ENCODE measurements at places on chromosomes 1 and 21.
A peak's percentile ranks its signal among the peaks of the same experiment; 100 is the strongest.

DNA sequence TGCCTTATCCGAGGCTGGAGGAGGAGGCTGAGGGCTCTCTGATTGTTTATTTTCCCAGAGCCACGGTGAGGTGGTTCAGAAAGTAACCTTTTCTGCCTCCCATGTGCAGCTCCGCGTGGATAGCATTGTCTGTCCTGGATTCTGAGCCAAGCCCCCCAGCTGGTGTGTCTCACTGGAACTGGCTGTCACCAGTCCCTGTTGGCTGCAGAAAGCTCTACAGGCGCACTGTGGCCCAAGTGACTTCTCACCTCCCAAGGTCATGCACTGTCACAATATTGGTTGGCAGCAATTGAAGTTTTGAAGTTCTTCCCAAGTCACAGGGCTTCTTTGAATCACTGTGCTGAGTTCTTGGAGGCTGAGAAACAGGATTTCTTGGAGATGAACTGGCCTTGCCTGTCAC is 8.2 kb downstream of the BMP8A start:
- H3K36me3 ChIP-seq, result no peaks in the 10 kb centered on the region
- H3K27me3 ChIP-seq, result peaks cover 18% of the 10 kb centered on the region
- no peak overlapping the region for H3K27ac ChIP-seq
- H3K4me1 ChIP-seq, result no peaks in the 10 kb centered on the region
- H3K4me3 ChIP-seq, result no peak overlapping the region

- no peak overlapping the region for H3K4me3 ChIP-seq
- no peaks in the 10 kb centered on the region for H3K36me3 ChIP-seq
- H3K27me3 ChIP-seq, result no peaks in the 10 kb centered on the region
- DNase-seq, result no peak
Observed at GRCh38 chr1:106223213-106223612, 833.3 kb upstream of the PRMT6 start.

DNA sequence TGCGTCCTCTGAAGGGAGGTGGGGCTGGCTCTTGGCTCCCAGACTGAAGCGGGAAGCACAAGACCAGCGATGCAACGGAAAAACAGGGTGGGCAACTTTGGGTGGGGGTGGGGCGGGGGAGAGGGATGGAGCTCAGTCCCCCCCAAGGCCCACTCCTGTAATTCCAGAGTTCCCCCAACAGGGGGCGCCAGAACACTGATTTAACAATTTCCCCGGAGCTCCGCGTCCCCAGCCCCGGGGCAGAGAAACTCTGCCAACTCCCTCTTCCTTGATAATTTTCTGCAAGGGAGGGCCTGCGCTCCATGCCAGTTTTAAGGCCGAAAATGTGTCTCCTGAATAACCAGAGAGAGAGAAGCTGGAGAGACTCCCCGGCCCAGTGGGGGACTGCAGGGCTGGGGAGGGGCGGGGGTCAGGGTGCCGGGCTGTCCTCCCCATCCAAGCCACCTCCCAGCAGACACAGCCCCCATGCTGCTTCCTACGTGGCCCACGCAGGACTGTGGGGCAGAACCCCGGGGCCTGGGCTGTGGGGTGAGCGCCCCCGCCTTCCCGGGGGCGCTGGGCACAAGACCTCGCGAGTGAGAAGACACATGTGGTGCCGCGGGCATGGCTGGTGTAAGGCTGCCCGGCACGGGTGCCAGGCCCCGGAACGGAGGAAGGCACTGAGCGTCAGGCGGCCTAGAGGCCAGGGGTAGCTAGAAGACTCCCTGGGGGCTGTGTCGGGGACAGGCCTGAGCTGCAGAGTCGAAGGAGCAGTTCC is 51.4 kb downstream of the KIF21B start:
- peaks cover 25% of the 10 kb centered on the region for H3K36me3 ChIP-seq
- H3K4me3 ChIP-seq, result no peak overlapping the region
- no peaks in the 10 kb centered on the region for H3K27me3 ChIP-seq
- no peak overlapping the region for H3K27ac ChIP-seq
- H3K4me1 ChIP-seq, result no peaks in the 10 kb centered on the region
- DNase-seq, result peak; percentile 54

DNA sequence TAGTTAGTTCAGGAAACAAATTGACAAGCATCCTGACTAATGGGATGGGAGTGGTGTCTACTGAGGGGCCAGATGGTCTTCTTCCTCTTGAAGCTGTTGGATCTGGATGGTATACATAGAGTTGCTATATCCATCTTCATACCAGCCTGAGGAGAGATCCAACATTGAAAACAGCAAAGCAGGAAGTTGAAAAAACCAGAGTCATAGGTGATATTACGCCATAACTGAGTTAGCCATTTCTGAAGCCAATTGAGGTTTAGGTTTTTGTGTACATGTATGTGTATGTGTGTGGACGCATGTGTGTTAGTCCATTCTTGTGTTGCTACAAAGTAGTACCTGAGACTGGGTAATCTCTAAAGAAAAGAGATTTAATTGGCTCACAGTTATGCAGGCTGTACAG is 2.3 kb upstream of the TSPAN2 start:
- H3K27me3 ChIP-seq, result peaks cover 18% of the 10 kb centered on the region
- no peak overlapping the region for H3K27ac ChIP-seq
- no peak for DNase-seq
- H3K36me3 ChIP-seq, result no peaks in the 10 kb centered on the region

DNA sequence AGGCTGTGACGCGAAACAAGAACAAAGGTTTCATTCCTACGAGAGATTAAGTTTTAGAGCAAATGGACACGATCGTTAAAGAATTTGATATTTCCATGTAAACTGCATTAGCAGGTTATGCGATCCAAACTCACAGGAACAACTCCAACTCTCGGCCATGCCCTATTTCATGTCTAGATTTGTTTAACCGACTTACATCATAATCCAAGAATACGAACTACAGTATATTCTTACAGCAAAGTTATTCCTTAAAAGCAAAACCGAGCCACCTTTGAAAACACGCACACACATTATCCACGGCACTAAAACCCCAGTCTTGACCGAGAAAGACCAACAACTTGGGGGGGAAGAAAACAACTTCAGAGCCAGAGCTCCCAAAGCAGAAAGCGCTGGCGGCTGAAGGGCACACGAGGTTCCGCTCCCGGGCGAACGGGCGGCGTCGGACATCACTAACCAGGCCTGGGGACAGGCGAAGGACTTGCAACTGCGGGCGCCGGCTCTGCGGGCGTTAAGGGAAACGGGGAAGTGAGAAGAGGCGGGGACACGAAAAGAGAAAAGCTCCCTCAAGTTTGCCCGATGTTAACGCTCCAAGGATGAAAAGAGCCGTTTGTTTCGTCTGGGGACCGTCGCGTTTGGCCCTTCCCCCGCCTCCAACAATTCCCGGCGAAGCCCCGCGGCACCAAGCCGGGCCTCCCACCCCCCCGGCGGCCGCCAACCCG is 690 bp downstream of the B3GALNT2 start:
- H3K27ac ChIP-seq, result peak overlapping the region; percentile 79
- H3K4me3 ChIP-seq, result peak overlapping the region; percentile 91
- DNase-seq, result peak; percentile 55
- H3K36me3 ChIP-seq, result peaks cover 3% of the 10 kb centered on the region
- no peaks in the 10 kb centered on the region for H3K27me3 ChIP-seq
- peaks cover 21% of the 10 kb centered on the region for H3K4me1 ChIP-seq

DNA sequence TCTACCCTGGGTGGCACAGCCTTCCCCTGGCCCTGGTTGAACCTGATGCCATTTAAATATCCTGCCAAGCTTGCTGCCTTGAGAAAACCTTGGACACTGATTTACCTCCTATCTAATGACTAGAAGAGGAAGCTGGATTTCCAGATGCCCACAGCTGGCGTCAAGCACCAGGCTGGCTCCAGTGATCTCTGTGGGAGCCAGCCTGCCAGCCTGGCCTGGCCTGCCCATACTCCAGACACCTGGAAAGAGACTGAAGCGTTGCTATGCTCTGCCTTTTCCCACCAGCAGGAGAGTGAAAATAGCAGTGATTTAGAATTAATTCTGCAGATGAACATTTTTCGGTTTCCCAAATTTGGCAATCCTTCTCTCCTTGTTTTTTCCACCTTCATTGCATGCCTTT is 11.5 kb upstream of the EIF4G3 start:
- H3K27ac ChIP-seq, result no peak overlapping the region
- no peak overlapping the region for H3K4me3 ChIP-seq
- H3K36me3 ChIP-seq, result no peaks in the 10 kb centered on the region
- peaks cover 29% of the 10 kb centered on the region for H3K27me3 ChIP-seq
- H3K4me1 ChIP-seq, result peaks cover 4% of the 10 kb centered on the region

DNA sequence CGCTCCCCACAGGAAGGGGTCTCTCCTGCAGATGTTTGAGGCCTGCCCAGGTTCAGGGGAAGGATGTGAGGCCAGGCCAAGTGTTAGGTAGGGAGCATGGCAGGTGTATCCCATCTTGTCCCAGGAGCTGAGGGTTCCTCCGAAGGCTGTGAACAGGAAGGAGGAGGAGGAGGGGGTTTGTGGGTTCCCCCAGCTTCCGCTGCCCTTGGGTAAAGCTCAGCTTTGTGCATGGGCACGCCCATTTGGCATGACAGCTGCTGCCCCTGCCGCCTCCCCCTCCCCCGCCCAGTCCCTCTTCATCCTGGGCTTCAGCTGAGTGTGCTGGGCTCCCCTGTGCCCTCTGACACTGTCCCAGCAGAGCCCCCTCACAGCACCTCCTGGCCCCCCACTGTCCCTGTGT is 25.5 kb downstream of the TNFRSF8 start:
- peaks cover 47% of the 10 kb centered on the region for H3K4me1 ChIP-seq
- H3K4me3 ChIP-seq, result peak overlapping the region; percentile 60
- no peaks in the 10 kb centered on the region for H3K27me3 ChIP-seq
- peak overlapping the region; percentile 93 for H3K27ac ChIP-seq
- DNase-seq, result peak; percentile 83

- no peak overlapping the region for H3K4me3 ChIP-seq
- H3K27me3 ChIP-seq, result peaks cover 77% of the 10 kb centered on the region
- DNase-seq, result no peak
- peaks cover 1% of the 10 kb centered on the region for H3K36me3 ChIP-seq
- H3K27ac ChIP-seq, result no peak overlapping the region
Observed at GRCh38 chr21:34704119-34704518, 35.3 kb downstream of the CLIC6 start.

DNA sequence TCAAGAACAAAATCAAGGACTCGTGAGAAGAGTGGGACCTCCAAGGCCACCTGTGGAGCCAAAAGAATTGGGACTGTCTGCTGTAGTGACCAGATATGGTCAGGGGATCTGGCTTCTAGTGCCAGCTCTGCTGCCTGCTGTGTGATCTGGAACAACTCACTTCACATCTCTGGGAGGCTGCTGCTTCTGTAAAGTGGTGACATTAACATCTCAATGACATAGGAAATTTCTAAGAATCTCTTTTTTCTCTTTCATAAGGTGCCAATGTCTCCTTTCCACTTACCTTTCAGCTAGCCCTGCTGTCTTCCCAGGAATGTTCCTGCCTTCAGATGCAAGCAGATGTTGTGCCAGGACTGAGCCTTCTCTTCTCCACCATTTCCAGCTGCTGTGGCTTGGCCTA is 5.0 kb upstream of the SRSF4 start:
- peak overlapping the region; percentile 23 for H3K27ac ChIP-seq
- no peaks in the 10 kb centered on the region for H3K36me3 ChIP-seq
- DNase-seq, result no peak
- H3K4me1 ChIP-seq, result peaks cover 14% of the 10 kb centered on the region
- no peaks in the 10 kb centered on the region for H3K27me3 ChIP-seq
- no peak overlapping the region for H3K4me3 ChIP-seq

GRCh38 chr1:67830928-67831830 is 2.1 kb downstream of the GNG12 start:
- no peak overlapping the region for H3K4me3 ChIP-seq
- peaks cover 64% of the 10 kb centered on the region for H3K27me3 ChIP-seq
- no peak overlapping the region for H3K27ac ChIP-seq
- peaks cover 17% of the 10 kb centered on the region for H3K4me1 ChIP-seq

DNA sequence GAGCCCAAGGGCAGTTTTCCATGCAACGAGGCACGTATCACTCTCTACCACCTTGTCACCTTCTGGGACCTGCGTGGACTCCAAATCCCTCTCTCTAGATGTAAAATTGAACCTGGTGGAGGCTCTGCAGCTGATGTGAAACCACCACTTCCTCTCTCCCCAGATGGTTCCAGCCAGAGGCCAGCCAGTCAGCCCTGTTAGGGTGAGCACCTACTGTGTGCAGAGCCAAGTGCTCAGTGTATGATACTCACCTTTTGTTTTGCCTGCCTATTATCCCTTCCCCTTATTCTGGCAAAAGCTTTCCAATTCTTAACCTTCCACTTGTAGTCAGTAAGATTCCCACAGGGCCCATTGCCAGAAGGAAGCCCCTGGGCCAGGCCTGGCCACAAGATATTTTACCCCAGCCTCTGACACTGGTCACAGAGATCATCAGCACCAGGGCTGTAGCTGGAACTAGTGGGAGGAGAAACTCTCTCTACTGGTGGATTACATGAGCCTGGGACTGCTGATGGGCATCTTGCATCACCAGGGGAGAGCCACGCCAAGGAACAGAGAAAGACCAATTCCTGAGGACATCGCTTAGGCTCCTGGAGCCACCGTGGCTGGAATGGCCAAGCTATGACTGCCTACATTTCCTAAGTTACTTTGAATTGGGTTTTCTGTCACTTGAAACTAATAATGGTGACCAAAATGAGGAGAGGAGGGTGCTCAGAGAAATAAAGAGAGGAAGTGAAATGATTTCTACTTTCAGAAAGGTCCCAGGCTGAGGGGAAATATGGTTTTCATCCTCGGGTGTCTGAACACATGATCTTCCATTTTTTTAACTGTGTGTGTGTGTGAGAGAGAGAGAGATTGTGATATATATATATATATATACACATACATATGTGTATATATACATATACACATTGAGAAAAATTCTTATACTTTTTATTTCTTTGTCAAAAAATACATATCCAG is 26.6 kb upstream of the RD3 start:
- H3K27me3 ChIP-seq, result peaks cover 3% of the 10 kb centered on the region
- no peak overlapping the region for H3K27ac ChIP-seq
- H3K36me3 ChIP-seq, result no peaks in the 10 kb centered on the region
- H3K4me1 ChIP-seq, result peaks cover 33% of the 10 kb centered on the region
- DNase-seq, result no peak

DNA sequence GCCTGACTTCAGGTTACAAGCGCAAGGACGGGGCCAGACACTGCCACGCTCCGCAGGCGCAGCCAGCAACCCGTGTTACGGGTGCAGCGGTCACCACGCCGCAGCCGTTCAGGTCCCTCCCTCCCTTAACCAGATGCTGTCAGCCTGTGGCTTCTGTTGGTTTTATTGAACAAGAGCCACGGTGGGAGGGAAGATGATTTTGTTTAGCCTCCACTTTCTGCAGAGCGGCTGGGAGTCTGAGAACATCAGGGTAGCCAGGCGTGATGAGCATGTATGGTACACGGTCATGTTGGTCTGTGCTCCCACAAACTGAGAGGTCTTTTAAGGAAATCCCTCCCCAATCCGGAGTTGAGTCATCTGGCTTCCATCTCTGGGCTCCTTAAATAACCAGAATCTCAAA is 18.5 kb upstream of the ADARB1 start:
- H3K4me3 ChIP-seq, result no peak overlapping the region
- no peaks in the 10 kb centered on the region for H3K36me3 ChIP-seq
- no peak overlapping the region for H3K27ac ChIP-seq
- DNase-seq, result no peak
- H3K4me1 ChIP-seq, result no peaks in the 10 kb centered on the region
